Ovary (tissue), 10 donors: ENCODE measurements at places on chromosomes 4 and X. TPM values are rescaled to one million over a fixed set of nuclear protein-coding genes. Genes with fewer than 3 reads are reported as not detected.

GRCh38 chrX:114015966-114016365 lies 567.9 kb upstream of the HTR2C start:
- no peak overlapping the region for H3K27ac ChIP-seq
- H3K36me3 ChIP-seq: no peaks in the 10 kb centered on the region
- H3K27me3 ChIP-seq: no peaks in the 10 kb centered on the region
- H3K4me3 ChIP-seq: no peak overlapping the region
- no peak for DNase-seq

Gene NEK1
- 25.5 TPM for total RNA-seq

- DNase-seq: no peak
- no peaks in the 10 kb centered on the region for H3K4me1 ChIP-seq
- no peak overlapping the region for H3K4me3 ChIP-seq
- H3K27ac ChIP-seq: no peak overlapping the region
These were observed 244.2 kb upstream of the F9 start for GRCh38 chrX:139286342-139286741.

GRCh38 chr4:143207555-143207954 lies 22.8 kb downstream of the USP38 start:
- H3K36me3 ChIP-seq: no peaks in the 10 kb centered on the region
- no peaks in the 10 kb centered on the region for H3K4me1 ChIP-seq
- no peak for DNase-seq
- no peaks in the 10 kb centered on the region for H3K27me3 ChIP-seq
- H3K27ac ChIP-seq: no peak overlapping the region

DNA sequence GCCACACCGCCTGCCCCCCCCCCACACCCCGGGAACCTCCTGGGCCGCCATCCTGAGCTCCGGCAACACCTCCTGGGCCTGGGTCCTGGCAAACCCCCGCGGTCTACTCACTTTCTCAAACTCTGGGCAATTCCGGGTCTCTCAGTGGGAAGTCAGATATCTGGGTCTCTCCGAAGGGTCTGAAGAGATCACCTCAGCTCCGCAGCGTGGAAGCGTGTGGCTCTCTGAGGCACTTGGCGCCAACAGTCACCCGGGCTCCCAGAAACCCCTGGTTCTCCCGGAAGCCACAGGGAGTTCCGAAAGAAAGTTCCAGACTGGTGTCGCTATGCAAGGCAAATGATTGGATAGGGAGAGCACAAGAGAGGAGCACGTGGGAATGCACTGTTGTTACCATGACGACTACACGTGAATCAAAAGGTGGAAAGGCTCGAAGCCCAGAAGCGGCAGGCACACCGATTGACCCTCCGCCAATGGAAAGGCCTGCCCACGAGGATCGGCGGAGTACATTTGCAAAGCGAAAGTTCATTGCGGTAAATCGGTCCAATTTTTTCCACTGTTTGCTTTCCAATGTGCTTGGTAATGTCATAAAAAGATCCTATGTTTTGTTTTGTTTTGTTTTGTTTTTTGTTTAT lies at the start of gene PNMA6E:
Gene PNMA6E, minus strand, starts transcription at position 218 of the 632 bp plus-strand sequence. CDS start 2,501 bp downstream, outside the sequence.
- no peaks in the 10 kb centered on the region for H3K36me3 ChIP-seq
- H3K27me3 ChIP-seq: no peaks in the 10 kb centered on the region
- H3K4me3 ChIP-seq: no peak within 1 kb of the TSS
- H3K4me1 ChIP-seq: peaks cover 4% of the 10 kb centered on the region
